Hypothalamus (tissue), 51 donors: ENCODE measurements at places on chromosomes 1 and 21.

GRCh38 chr1:36365381-36365780 lies 20.3 kb downstream of the STK40 start:
- peak; percentile 28 for DNase-seq

- no peak for DNase-seq
These were observed 10.4 kb upstream of the GALE start for GRCh38 chr1:23810818-23811540.

DNA sequence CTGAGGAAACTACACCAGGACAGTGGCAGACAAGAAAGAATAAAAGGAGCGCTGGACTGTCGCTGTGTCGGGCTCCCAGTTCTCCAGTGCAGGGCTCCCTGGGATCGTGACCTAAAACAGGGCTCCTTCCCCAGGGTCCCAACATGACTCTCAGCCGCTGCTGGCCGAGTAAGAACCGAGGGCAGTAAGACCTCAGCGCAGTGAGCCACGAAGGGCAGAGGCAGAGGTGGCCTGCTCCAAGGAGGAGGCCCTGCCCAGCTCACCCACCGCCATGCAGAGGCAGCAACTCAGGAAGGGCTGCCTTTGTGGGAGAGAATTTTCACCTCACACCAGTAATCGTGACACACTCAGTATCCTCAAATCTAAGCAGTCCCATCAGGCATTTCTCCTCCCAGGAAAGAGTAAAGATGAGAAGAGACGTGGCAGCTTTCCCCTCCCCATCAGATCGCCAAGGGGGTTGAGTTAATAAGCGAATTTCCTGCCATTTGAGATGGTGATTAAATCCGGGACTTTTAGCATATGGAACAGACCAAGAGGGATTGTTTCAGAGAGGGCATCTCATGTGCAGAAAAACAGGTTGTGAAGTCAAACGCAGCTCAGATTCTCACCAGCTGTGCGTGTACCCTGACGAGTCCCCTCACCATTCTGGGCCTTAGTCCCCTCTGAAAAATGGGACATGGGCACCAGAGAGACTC lies 19.8 kb upstream of the ARTN start:
- DNase-seq, result no peak

DNA sequence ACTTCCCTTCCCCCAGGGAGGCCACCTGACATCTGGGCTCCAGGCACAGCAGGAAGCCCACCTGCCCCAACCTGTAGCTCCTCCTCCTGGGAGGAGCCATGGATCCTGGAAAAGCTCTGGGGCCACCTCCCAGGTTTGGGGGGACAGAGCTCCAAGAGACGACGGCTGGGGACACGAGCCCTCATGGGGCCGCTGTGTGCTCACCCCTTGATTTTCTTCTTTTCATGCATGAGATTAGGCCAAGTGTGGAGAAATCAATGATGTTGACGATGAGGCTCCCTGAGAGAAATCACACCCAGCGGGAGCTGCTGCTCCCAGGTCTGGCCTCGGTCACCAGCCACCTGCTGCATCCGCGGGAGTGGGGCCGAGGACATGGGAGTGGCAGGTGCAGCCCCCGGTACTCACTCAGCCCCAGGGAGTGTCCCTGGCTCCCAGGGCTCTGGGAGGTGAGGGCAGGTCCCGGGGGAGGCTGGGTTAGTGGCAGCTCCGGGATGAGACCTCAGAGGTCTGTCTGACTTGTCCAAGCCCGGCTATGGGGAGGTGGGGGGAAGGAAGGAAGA lies 8.7 kb downstream of the TNFRSF14 start:
- DNase-seq, result no peak

DNA sequence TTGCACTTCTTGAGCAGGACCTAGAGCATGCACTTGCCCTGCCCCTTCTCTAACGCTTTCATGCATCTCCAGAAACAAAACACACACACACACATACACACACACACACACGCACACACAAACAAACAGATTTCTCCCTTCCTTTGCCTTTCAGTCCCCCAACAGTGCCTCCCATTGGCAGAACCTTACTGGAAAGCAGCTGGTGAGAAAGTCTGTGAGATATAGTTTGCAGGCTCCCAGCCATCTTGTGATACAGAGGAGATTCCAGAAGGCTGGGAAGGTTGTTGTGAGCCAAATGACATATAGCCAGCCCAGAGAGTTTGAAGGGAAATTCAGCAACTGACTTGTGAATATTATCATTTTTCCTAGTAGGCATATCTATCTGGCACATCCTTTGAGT lies 35.9 kb upstream of the ZRANB2 start:
- DNase-seq, result no peak
